ENCODE measurements at places on chromosomes 4 and X. TPM values are rescaled to one million over a fixed set of nuclear protein-coding genes. Genes with fewer than 3 reads are reported as not detected.

GRCh38 chr4:188400451-188400850 is 261.2 kb downstream of the TRIML1 start:
- DNase-seq, result no peak

- DNase-seq, result no peak
Measured at GRCh38 chrX:103017542-103017941, 46.4 kb downstream of the BEX1 start.

- DNase-seq, result no peak
Measured at GRCh38 chr4:153489856-153490558, 23.8 kb downstream of the TMEM131L start.

Gene LEF1
- 27.4 TPM for total RNA-seq

Gene RRH
- not detected for total RNA-seq

Gene CNGA1
- total RNA-seq, result 0.27 TPM

GRCh38 chrX:129065895-129066294 is 457.4 kb downstream of the SMARCA1 start:
- DNase-seq, result no peak

Gene H2BW1
- not detected for total RNA-seq

Gene CENPE
- total RNA-seq, result not detected

Gene CWH43
- not detected for total RNA-seq

- no peak for DNase-seq
Measured at GRCh38 chr4:182554736-182555135, 311.5 kb downstream of the TENM3 start.

- DNase-seq, result no peak
Measured at GRCh38 chrX:155534800-155535199, 76.4 kb upstream of the F8A3 start.

Gene RASSF6
- total RNA-seq, result 0.06 TPM

DNA sequence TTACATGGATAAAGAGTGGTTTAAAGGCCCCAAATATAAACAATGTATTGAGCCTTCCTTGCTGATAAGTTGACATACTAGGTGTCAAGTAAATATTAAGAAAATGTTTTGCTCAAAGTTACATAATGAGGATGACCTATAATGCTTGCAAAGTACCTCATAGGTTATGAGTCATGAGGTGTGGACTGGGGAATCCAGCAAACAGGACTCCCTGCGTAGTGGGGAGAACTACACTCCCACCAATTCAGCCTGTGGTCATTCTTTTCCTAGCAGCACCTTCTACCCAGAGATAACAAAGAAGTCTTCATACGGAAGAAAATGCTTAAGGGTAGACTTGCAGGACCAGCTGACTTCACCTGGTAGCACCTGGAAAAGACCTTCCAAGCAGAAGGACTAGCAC is 418.9 kb upstream of the CPEB2 start:
- no peak for DNase-seq

Gene FRG2
- not detected for total RNA-seq

GRCh38 chr4:26015133-26015651 is 101.2 kb downstream of the SMIM20 start:
- peak; percentile 47 for DNase-seq

GRCh38 chr4:7068279-7068842 is 497 bp upstream of the GRPEL1 start:
- DNase-seq, result no peak
